ENCODE measurements at places on chromosomes 4 and X.

DNA sequence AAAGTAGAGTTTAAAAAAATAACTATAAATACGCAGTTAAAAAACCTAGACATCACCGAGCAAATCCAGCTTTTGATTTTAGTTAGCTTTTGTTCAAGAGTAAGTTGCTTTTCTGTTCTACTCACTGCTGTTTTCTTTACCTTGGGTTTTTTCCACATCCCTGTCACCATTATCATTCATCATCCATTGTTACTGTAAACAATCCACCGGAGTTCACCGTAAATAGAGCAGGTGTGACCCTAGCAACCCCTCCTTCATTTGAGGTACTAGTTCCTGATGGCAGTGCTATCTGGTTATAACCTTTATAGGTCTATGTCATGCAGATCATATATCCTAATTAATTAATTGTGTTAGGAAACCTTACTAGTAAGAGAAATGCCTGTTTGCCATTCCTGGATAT is 43.0 kb upstream of the TEX13D start:
- no peak for DNase-seq

GRCh38 chr4:174314770-174315169 is 31.1 kb downstream of the CEP44 start:
- peak; percentile 14 for DNase-seq

DNA sequence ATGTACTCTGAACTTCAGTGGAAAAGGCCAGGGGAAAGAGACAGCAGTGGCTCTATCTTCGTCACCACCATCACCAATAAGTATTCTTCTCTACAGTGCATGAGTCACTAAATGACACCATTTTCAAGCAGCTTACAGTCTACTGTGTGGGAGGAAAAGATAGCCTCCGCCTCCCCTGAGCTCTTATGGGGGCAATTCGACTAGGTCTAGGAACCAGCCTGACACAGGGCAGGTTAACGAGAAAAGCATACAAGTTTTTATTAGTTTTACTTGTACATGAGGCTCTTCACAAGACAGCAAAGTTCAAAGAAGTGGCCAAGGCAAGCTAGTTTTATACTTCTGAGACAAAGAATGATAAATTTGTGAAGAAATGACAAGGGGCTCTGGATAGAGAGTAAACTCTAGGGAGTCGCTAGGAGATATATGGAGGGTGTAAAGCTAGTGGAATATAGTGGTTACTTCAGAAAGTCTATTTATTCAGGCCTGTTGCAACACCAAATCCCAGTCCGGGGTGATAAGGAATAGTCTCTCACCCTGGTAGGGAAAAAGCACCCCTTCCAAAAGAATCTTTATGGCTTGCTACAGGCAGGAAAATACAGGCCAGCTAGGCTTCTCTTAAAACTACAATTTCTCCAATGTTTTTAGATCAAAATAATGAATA is 49.7 kb downstream of the SCD5 start:
- DNase-seq = no peak

DNA sequence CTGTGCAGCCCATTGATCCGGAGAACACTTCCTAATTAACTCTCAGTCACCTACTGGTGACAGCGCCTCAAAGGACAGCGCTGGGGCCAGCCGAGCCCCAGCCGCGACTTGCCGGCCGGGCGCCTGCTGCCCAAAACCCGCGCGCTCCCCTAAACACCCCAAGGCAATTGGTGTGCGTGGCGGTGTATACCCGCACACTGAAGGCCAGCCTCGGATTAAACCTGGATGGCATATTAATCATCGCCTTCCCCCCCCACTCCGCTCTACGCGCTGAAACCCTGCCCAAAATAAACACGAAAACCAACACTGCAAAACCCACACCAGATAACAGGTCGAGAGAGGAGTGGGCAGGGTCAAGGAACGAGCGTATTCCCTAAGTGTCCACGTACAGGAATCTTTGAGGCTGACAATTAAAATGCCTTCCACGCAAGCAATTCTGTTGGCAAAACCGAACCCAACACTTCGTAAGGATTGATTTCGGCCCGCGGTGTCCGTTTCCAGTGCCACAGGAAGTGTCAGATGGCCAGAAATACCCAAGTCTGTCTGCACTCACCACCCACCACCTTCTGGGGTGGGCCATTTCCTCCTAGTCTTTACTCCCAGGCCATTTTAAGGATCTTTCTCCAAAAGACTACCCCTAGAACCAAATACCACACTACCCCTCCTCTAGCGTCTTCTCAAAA is 2.7 kb downstream of the BCOR start:
- DNase-seq = no peak

DNA sequence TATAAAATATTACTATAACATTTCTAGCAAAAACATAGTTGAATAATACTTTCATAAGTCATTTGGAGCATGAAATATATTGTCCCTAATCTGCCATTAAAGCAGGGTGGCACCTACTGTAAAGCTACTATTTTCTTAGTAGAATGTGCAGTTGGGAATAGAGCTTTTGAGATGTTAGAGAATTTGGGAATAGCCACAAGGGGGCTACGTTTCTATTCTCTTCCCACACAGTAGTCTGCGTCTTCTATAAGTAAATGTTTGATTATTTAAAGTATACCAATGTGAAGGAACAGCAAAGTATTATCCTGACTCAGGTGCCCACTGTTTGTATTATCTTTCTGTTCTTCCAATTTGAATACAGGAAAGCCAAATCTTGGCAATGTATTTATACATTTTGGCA is 323.2 kb upstream of the GIMD1 start:
- DNase-seq = no peak

- DNase-seq = peak; percentile 55
These were observed 393 bp downstream of the SH3KBP1 start for GRCh38 chrX:19886883-19887531.

- DNase-seq = no peak
These were observed 216.7 kb downstream of the HS6ST2 start for GRCh38 chrX:132741689-132742088.

- DNase-seq = no peak
These were observed 168.1 kb downstream of the EPHA5 start for GRCh38 chr4:65502131-65502701.

DNA sequence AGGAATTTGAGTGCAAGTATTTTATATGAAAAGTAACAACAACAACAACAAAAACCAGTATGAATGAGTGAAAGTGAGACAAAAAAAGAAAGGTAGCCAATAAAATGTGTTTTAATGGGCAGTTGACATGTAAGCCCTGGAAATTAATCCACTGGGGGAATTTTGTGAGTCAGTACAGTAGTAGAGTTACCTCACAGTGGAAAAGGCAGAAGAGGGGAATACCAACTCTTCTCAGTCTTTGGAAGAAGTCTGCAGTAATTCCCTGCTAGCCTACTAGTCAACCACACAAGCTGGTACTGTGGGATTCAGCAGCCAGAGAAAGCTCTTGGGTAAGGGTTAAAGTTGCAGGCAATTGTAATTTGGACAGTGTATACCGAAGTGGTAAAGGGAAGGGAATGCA is 76.3 kb upstream of the IL15 start:
- DNase-seq = no peak

- DNase-seq = no peak
These were observed 102.1 kb downstream of the AREG start for GRCh38 chr4:74547042-74547441.

DNA sequence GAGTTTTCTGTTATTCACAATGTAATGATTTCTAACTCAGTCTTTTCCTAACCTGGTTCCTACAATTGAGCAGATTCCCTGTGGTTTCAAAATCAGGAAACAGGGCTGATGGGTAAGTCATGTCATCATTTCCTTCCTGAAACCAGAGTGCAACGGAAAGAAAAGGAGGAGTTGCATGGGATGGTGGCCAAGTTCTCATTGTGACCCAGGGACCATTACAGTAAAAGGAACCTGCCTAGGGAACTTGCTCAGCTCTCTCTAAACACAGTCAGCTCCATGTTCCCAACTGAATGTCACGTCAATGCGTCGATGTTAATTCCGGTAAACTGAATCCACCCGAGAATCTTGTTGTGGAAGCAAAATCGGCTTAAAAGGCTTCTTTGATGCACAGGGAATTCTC is 51.2 kb downstream of the LGI2 start:
- peak; percentile 67 for DNase-seq

- DNase-seq = peak; percentile 4
These were observed 211.4 kb downstream of the FSTL5 start for GRCh38 chr4:161952382-161952781.

GRCh38 chr4:71841336-71841735 is 57.5 kb upstream of the GC start:
- DNase-seq = no peak

DNA sequence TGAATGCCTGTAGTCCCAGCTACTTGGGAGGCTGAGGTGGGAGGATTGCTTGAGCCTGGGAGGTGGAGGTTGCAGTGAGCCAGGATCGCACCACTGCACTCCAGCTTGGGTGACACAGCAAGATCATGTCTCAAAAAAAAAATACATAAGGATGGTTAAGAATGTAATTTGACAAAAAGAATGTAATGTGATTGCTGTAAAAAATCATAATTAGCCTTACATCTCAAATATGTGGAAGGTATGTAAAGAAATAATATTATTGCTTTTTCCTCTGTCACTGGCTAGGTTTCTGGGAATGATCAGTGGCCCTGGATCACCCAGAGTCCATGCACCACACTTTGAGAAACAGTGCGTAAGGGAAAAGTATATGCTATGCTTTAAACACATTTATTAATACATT is 106.1 kb upstream of the C1GALT1C1 start:
- DNase-seq = no peak

DNA sequence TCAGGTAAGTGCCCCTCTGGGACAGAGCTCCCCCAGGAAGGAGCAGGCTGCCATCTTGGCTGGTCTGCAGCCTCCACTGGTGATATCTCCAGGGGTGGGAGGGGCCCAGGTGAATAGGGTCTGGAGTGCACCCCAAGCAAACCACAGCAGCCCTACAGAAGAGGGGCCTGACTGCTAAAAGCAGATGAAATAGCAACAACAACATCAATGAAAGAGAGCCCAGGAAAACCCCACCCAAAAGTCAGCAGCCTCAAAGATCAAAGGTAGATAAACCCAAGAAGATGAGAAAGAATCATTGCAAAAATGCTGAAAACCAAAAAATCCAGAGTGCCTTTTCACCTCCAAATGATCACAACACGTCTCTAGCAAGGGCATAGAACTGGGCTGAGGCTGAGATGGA is 92.5 kb upstream of the PAGE3 start:
- no peak for DNase-seq

- DNase-seq = peak; percentile 33
These were observed 49.2 kb upstream of the TLR2 start for GRCh38 chr4:153634738-153635353.

- DNase-seq = no peak
These were observed 61.6 kb upstream of the TEX13A start for GRCh38 chrX:105282077-105282476.

GRCh38 chrX:119156241-119156640 is 28.6 kb upstream of the KIAA1210 start:
- no peak for DNase-seq

DNA sequence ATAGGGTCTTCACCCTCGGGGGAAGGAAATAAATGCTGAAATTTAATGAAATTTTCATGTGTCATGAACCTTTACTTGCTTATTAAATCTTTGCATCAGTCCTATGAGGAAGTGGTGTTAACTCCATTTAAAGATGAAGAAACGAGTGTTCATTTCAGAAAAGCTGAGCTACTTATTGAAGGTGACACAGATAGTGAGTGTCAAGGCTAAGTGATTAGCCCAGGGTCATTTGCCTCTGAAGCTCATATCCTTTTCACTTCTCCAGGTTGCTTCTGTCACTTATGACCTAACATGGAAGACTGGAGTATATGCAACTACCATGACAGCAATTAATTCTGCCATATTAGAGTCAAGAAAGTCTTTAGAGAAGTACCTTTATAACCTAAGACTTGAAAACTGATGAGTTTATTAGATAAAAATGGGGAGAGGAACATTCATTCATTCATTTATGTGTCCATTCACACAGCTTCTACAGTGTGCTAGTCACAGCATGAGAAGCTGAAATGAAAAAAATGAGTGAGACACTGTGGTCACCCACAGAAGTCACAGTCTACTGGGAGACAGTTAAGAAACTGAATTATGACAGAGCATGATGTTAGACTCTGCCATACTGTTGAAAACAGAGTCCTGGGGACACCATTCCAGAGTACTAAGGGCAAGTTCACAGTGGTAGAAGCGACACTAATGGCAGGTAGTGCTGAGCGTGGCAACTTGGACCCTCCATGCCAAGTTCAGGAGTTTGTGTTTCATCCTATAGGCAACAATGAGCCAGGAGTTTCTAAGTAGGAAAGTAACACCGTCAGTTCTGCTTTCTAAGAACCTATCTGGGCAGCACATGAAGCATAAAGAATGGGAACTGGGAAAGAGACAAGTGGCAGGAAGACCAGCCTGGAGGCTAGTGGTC is 21.3 kb downstream of the ALPK1 start:
- DNase-seq = no peak

- no peak for DNase-seq
These were observed 33.4 kb downstream of the SLC25A5 start for GRCh38 chrX:119501511-119502148.

- DNase-seq = no peak
These were observed 65.3 kb downstream of the EFNB1 start for GRCh38 chrX:68894142-68894512.

All from common myeloid progenitor, CD34-positive (primary cell).